Suprapubic skin (tissue), 4 donors: ENCODE measurements at places on chromosomes 4 and X.
A peak's percentile ranks its signal among the peaks of the same experiment; 100 is the strongest.

GRCh38 chr4:116018831-116019230 is 905.4 kb upstream of the NDST4 start:
- no peak for DNase-seq

DNA sequence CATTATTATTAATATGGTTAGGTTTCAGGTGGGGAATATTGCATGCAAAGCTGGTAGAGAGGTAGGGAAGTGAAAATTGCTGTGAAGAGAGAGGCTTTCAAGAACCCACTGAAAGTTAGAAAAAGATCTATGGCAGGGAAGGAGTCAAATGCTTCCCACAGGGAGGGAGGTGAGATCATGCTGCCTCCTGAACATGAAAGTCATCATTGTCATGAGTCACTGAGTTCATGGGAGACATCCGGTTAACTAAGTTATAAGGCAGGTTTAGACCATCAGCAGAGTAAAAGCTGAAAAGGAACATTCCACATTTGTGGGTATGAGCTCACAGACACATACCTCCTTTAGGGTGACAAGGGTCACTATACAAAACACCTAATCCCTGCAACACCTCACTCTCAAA is 16.2 kb downstream of the GATB start:
- DNase-seq = no peak

- DNase-seq = no peak
Observed at GRCh38 chr4:10917566-10917965, 233.0 kb upstream of the CLNK start.

- no peak for DNase-seq
Observed at GRCh38 chrX:84362184-84362838, 139.9 kb downstream of the HDX start.

- DNase-seq = no peak
Observed at GRCh38 chrX:9503261-9503660, 38.4 kb downstream of the TBL1X start.

DNA sequence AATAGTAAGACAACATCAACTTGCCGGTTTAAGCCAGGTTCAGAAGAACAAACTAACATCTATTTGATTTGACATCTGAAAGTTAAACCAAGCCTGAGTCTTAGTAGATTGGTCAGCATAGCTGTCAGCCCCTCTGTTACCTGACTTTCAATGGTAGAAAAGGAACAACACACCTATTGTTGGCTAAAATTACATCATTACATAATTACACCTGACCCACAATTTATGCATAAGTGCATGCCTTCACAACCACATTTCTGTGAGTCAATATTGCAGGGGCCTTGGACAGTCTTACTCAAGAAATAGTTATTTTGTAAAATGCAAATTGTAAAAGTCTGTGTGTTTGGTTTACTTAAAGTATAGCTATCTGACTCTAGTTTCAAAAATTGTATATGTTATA is 36.2 kb downstream of the EGFL6 start:
- no peak for DNase-seq

GRCh38 chr4:10047967-10048366 is 26.7 kb upstream of the SLC2A9 start:
- DNase-seq = no peak

- DNase-seq = no peak
Observed at GRCh38 chrX:11143931-11144678, 33.0 kb downstream of the HCCS start.

DNA sequence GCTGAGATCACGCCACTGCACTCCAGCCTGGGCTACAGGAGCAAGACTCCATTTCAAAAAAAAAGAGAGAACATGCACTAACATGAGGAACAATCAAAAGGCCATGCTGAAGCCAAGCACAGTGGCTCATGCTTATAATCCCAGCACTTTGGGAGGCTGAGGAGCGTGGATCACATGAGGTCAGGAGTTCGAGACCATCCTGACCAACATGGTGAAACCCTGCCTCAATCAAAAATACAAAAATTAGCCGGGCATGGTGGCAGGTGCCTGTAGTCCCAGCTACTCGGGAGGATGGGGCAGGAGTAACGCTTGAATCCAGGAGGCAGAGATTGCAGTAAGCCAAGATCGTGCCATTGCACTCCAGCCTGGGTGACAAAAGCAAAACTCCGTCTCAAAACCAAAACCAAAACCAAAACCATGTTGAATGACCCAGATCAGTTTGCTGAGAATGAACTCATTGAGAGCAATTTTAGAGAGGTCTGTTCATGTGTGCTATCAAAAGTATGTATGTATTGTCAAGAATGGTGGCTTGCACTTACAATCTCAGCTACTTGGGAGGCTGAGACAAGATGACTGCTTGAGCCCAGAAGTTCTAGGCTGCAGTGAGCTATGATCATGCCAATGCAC is 44.8 kb downstream of the PDS5A start:
- no peak for DNase-seq

- no peak for DNase-seq
Observed at GRCh38 chr4:184544788-184545409, 70.5 kb upstream of the IRF2 start.

- DNase-seq = no peak
Observed at GRCh38 chrX:22396408-22396807, 123.7 kb downstream of the CBLL2 start.

GRCh38 chr4:67632492-67632891 is 68.5 kb downstream of the UBA6 start:
- DNase-seq = no peak

DNA sequence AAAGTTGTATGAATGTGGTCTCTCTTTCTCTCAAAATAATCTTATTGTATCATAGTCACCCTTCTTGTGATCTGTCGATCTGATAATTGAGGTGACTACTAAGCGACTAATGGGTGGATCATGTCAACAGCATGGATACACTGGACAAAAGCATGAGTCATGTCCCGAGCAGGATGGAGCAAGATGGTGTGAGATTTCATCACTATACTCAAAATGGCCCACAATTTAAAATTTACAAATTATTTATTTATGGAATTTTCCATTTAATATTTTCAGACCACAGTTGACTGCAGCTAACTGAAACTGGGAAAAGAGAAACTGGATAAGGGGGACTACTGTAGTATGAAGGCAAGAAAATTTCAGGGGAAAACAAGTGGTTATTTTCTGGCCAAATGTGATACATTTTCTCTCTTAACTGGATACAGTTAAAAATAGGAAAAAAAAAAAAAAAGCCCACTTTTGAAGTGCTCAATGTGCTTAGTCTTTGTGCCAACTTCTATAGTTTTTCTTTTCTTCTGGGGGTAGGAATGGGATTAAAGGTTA is 25.3 kb downstream of the FAM241A start:
- DNase-seq = no peak

- DNase-seq = no peak
Observed at GRCh38 chrX:39049975-39050374, 248.7 kb downstream of the MID1IP1 start.

DNA sequence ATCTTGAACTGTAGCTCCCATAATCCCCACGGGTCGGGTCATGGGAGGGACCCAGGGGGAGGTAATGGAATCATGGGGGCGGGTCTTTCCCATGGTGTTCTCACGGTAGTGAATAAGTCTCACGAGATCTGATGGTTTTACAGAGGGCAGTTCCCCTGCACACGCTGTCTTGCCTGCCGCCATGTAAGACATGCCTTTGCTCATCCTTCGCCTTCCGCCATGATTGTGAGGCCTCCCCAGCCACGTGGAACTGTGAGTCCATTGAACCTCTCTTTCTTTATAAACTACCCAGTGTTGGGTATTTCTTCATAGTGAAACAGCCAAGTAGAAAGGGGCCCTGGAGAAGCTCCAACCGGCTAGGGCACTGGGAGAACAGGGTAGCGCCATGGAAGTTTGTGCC is 12.3 kb downstream of the CTAG1A start:
- peak; percentile 22 for DNase-seq

- DNase-seq = no peak
Observed at GRCh38 chr4:46878641-46879040, 30.4 kb downstream of the COX7B2 start.

DNA sequence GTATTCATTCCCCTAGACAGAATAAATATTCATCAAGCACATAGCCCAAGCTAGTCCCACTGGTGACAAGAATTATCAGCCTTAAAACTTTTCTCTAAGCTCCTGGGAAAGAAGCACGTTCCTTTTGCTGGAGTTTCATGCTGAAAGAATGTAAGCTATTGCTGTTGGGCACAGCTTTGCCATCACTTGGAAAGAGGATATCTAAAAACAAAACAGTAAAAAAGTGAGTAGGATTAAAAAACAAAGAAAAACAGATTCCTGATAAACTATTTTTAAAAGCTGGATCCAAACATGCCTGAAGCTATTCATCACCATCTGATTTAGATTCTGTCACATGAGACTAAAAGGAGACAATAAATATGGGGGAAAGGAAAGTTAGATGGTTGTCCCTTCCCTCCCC is 176.8 kb downstream of the SCFD2 start:
- DNase-seq = no peak

- no peak for DNase-seq
Observed at GRCh38 chr4:24241511-24241910, 342.8 kb downstream of the DHX15 start.

GRCh38 chrX:85004255-85004654 is 578 bp downstream of the APOOL start:
- no peak for DNase-seq

DNA sequence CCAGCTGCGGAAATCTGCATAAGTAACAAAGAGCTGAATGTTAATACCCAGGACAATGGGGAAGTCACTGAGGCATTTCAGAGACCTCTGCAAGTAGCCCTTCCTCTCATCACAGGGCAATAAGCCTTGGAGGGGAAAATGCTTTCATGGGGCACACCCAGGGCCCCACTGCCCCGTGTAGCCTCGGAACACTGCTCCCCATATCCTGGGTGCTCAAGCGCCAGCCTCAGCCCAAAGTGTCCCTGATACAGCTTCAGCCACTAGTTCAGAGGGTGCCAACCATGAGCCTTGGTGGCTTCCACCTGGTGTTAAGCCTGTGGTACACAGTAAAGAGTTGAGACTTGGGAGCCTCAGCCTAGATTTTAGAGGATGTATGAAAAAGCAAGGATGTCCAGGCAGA is 402.8 kb upstream of the CXorf51A start:
- no peak for DNase-seq

GRCh38 chr4:43066415-43066814 is 173.9 kb downstream of the GRXCR1 start:
- DNase-seq = no peak

DNA sequence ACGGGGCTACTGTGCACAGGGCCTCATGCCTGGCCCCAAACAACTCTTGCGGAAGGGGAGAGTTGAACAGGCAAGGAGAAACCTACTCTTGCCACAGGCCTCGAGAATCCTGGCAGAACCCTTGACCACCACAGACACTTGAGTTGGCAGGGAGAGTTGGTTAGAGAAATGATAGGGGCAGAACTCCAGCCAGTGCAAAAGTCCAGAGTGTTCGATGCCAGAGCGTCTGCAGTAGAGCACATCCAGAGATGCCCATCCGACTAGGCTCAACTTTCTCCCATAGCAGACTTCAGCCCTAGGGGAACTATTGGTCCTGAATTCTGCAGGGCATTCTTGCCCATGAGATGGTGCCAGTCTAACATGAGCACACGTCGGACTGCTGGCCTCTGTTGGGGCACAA is 45.4 kb upstream of the RADX start:
- DNase-seq = no peak

DNA sequence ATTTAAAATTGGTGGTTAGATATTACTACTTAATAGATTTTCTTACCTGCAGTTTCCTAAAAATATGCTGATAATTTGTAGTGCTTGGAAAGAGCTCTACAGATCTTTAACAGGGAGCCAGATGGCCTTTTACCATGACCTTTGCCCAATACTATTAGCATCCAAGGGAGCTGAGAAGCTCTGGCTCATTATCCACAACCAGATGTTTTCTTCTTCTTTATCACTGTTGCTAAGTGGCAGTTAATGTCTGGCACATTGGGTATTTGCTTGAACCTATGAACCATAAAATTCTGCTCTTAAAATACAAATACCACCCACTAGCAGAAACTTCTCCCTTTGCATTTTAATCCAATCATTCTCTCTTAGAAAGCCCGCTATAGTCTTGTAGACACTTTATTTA is 1480.3 kb downstream of the C4orf33 start:
- DNase-seq = no peak

- no peak for DNase-seq
Observed at GRCh38 chrX:68550193-68550592, 51.3 kb downstream of the YIPF6 start.

DNA sequence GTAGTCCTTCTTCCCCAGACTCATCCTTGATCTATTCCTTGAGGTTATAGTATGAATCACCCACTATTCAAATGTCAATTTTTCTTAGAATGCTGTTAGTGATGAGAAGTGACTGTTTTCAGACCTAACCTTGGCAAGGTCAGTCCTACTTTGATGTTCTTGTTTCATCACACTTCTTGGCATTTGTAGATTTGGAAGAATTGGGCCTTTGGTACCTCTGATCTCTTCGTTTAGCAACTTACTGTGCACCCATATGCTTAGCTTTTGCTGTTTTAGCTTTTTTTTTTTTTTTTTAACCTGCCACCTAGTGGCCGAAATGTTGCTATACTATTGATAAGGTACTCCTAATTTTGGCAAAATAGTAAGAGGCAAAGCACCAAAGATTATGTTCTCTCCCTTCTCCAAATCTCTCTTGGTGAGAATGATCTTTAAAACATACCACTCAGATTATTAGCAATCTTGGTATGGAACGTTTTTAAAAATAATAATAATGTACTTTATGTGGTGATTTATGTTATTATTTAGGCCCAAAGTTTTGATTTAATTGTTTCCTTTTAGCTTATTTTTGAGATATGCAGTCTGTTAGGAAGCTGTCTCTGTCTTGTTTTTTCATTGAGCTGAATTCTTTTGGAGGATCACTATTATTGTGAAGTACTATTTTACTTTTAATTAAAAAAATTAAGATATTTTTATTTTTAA is 16.6 kb downstream of the DCK start:
- no peak for DNase-seq

DNA sequence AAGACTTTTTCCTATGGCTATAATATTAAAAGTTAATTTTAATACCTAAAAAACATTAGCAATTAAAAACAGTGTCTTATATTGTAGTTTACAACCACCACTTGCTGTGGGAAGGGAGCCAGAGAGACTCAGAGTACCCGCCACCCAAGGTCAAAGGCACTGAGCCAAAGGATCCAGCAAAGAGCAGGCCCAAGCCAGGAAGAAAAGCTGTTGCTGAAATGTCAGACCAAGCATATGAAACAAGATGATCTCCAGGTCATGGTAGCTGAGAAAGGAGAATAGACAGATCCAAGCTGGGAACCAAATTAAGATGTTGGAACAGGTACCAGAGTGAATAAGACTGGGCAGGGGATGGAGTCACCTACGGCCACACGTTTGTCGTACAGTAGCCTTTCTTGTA is 18.8 kb upstream of the ATOH1 start:
- no peak for DNase-seq

GRCh38 chrX:7254144-7254543 is 106.2 kb upstream of the PUDP start:
- no peak for DNase-seq

- no peak for DNase-seq
Observed at GRCh38 chr4:56099378-56099786, 150.6 kb downstream of the CEP135 start.

GRCh38 chr4:126737899-126738526 is 894.7 kb upstream of the INTU start:
- no peak for DNase-seq

- DNase-seq = no peak
Observed at GRCh38 chrX:25810202-25810601, 327.9 kb upstream of the MAGEB18 start.

GRCh38 chr4:11603591-11604194 is 175.0 kb upstream of the HS3ST1 start:
- no peak for DNase-seq
